ENCODE measurements at places on chromosomes 3 and 15.
A peak's percentile ranks its signal among the peaks of the same experiment; 100 is the strongest.

- DNase-seq = peak; percentile 29
Measured at GRCh38 chr3:4751502-4752101, 227.6 kb upstream of the BHLHE40 start.

DNA sequence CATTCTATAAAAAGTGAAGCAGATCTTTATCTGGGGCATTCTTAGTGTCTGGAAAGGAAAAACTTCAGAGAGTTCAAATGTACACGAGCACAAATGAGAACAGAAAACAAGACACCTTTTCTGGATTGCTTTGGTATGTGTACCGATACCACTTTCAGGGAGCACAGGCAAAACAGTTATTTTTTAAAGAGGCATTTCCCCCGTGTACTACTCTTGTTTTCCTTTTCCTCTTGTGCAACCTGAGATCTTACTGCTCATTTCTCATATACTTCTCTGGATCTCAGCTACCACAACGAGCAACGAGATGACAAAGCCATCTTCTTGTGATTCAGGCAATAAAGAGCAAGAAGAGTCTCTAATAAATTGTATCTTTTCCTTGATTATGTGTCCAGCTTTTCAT, 463.6 kb downstream of the SHQ1 start:
- DNase-seq = no peak

DNA sequence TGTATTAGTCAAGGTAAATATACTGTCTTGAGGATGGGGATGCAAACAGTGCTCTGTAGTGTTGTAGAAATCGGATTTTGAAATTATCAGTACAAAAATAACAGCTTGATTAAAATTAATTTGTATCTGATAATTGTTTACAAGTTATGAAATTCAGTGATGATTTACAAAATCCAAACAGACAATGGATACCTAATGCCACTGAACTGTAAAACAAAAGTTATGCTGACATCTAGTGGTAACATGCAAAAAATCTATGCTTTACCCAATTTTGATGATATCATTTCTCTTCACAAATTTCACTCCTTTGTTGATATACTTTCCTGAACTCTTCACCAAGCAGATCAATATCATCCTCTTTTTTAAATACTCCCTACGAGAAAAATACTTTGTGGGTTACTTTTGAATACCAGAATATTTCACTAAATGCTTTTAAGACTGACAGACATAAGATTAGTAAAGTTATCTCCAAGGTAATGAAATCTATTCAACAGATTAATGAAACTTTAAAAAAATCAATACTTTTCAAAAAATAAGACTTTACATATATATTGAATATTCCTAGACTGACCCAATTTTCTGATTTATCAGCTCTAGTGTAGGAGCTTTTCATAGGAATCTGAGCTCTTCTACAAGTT, 36.0 kb downstream of the MNS1 start:
- DNase-seq = peak; percentile 48

- no peak for DNase-seq
Measured at GRCh38 chr3:114351123-114351821, 57.4 kb downstream of the TIGIT start.

DNA sequence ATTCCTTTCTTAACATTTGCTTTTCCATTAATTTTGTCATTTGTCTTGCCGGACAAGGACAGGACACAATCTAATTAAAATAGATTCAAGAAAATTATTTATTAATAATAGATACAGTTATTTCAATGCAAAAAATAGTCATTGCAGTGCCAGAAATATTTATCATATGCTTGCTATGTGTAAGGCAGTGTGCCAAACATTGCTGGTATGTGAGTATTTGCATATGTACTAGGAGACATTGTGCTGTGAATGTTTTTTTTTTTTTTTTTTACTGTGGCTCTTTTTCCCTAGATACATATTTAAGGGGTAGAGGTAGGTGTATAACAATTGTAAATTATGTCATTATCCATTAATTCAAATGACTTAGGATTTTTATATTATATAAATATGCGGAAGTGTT, 23.3 kb downstream of the SPRED1 start:
- peak; percentile 29 for DNase-seq

DNA sequence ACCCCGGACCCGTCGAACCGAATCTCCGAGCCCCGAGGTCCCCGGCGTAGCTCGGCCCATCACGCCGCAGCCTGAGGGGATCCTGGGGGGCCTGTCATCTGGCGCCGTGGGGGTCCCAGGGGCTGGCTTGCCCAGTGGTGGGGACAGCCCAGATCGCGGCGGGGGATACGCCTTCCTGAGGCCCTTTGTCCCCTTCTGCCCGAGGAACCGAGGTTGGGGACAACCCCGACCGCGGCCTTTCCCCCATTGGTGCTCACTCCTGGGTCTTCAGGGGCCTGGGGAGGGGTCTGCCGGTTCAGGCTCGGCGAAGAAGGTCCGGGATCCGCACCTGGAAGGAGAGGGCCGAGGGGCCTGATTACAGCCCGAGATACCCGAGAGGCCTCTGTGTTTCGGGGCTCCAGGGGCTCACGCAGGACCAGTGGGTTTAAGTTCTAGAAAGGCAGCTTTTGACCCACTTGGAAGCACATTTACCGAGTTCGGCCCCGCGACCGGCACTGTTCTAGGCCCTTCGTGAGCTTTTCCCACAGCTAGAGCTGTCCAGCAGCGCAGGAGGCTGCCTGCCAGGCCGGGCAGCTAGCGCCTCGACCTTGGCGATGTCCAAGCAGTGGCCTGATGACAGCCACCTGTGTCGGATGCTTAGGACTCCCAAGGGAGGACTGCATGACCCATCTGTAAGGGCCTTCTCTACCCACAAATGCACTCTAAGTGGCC, 504 bp downstream of the ABHD2 start:
- DNase-seq = peak; percentile 47

DNA sequence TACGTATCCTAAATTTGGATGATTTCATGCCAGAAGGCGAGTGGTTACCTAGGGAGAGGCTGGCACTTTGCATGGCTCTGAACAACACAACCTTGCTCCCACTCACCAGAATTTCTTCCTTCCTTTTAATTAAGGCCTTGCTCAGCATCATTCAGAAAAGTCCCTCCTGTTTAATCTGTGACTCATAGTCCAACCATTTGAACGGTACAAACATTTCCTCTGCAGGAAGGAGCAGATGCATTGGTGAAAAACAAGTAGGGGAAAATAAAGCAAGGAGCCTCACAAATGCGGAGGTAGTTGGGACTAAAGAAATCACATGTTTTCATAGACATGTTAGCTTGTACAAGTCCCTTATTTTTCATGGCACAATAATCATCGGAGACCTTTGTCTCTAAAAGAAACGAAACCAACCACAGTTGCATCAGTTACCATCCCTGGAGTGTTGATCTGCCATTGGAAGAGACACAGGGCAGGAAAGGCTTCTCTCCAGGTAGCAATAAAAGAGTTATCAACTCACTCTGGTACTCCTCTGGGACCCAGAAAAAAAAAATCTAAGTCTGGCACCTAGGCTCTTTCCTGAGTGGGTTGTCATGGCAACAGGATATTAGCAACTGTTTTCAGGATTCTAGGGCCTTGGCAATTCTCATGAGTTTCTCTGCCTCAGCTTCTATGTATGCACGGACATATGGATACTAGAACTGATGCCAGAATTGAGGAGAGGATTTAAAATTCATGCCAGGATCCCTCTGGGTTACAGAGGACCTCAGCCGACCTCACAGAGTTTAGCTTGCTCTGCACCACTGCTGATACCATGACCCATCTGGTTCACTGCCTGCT, 255.4 kb upstream of the ARPP21 start:
- peak; percentile 93 for DNase-seq

DNA sequence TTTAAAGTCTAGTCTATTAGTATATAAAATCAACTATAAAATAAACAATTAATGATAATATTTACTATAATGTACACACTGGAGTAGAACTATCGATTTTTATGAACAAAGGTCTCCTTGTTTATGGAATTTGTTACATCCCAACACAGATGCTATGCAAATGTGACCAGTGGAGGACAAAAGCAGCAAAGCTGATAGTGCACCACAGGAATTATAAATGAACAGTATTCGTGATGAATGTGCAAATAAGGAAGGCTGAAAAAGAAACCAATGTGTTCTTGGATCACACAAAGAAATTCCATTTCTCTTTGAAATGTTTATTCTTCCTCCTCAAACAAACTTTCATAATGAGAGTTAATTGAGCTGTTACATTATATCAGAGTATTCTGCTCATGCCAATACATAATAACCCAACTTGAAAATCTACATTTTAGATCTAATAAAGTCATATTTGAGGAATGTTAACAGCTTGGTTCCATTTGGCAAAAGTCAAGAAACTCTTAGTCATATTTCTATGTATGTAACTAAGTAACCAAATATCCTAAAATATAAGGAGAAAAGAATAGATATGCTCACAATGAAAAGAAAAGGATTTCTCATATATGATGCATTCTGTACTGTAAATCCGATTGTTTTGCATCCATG, 79.3 kb downstream of the NEK10 start:
- no peak for DNase-seq

- DNase-seq = no peak
Measured at GRCh38 chr3:185936273-185936629, 1.6 kb downstream of the TRA2B start.

DNA sequence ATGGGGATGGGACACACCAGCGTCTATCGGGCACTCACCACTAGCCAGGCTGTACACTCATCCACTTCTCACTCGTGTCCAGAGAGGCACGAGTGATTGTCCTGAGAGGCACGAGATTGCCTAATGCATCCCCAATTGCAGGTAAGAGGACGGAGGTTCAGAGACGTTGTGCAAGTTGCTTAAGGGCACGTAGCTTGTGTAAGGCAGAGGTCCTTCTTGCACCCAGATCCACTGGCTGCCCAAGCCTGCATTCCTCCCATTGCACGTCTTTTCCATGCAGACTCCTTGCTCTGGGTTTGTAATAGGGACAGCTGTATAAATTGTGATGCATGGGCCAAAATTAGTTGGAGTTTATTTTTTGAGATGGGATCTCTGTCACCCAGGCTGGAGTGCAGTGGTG, 264.3 kb downstream of the PLCL2 start:
- no peak for DNase-seq

GRCh38 chr3:185084901-185085300, 68.0 kb downstream of the C3orf70 start:
- no peak for DNase-seq
